ENCODE measurements at places on chromosomes 16 and 17.

GRCh38 chr16:56970934-56971767, 9.4 kb downstream of the CETP start:
- DNase-seq = no peak

DNA sequence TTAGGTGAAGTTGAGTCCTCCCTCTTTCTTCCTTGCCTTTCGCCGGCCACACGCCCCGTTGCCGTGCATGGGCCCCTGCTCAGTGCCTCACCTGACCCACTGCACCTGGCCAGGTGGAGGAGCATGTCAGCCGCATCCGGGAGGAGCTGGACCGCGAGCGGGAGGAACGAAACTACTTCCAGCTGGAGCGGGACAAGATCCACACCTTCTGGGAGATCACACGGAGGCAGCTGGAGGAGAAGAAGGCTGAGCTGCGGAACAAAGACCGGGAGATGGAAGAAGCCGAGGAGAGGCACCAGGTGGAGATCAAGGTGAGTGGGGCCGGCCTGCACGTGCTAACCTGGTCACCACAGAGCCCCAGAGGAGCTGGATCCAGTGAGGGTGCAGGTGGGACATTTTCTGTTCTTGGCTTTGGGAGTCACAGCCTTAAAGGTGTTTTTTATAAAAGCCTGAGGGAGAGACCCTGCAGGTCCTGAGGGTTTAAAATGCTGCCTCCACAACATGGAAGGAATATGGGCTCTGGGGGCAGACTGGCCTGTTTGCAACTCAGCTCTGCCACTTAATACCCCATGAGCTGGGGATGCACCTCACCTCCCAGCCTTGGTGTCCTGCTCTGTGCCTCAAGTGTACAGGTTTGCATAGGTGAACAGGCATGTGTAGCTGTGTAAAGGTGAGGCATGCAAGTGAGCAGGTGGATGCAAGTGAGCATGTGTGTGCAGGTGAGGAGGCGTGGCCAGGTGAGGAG, 12.1 kb upstream of the DBNDD1 start:
- DNase-seq = no peak

- no peak for DNase-seq
Observed at GRCh38 chr17:27568811-27569210, 62.2 kb upstream of the LGALS9 start.

- DNase-seq = no peak
Observed at GRCh38 chr17:69227541-69227940, 1.1 kb downstream of the ABCA10 start.

- no peak for DNase-seq
Observed at GRCh38 chr17:49041527-49041926, 44.3 kb downstream of the IGF2BP1 start.

DNA sequence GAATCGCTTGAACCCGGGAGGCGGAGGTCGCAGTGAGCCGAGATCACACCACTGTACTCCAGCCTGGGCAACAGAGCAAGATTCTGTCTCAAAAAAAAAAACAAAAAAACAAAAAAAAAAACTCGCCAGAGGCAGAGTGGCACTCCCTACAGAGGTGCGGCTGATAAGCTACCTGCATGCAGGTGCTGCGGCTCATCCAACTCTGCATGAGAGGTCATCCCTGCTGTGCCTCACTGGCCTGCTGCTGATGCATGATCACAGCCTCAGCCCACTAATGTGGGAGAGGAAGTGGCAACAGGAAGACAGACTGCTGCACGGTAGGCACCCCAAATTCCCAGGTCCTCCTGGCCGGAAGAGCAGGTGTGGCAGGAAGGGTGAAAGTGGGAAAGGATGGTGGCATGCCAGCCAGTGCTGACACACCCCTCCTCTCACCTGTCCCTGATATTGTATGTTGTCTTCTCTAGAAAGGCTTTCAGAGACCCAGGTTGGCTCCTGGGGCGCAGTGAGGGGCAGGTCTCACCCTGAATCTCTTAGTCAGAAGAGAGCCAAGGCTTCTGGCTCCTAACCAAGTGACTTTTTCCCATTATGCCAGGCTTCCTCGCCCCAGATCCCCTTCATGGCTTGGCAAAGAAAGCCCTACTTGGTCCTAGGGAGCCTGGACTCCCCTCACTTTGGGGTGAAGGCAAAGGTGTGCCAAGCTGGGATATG, 11.8 kb downstream of the NXPH3 start:
- DNase-seq = no peak

DNA sequence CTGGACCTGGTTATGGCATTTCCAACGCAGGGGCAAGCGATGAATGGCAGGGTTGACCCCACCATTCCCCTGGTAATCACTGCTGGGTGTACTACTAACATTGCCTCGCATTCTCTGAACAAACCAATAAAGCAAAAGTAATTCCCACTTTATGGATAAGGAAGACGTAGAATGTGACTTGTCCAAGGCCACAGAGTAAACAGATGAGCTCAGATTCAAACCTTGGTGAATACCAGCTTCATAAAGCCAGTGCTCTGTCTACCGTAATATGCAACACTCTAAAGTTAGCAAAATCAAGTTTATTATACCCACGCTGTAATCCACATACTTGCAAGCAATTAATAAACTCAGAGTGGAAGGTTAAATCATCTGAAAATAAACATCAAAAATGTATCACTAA, 59.6 kb downstream of the ANKFY1 start:
- no peak for DNase-seq

DNA sequence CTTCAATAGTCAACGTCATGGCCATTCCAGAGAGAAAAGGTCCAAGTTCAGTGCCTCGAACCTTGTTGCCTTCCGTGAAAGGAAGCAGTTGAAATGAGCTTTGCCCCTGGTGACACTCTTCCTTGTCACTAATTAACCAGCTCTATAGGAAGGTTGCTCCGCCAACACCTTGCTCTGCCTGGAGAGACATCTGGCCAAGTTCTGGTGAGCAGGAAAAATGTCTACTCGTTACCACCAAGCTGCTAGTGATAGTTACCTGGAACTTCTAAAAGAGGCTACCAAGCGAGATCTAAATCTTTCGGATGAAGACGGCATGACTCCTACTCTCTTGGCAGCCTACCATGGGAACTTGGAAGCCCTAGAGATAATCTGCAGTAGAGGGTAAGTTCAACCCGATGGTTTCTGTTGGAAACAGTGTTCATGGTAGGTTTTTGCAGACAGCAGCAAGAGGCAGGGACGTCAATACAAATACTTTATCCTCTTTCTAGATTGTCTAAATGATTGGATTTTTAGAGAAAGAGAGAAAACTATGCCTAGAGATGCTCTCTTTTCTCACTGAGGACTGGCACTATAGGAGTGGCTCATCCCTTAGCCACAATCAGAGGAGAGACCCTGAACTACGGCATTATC, at the start of gene ANKS4B:
TSS of gene ANKS4B (plus strand) at position 179 of the 630 bp plus-strand sequence. CDS start at position 218, 39 bp downstream.
- no peak for DNase-seq

DNA sequence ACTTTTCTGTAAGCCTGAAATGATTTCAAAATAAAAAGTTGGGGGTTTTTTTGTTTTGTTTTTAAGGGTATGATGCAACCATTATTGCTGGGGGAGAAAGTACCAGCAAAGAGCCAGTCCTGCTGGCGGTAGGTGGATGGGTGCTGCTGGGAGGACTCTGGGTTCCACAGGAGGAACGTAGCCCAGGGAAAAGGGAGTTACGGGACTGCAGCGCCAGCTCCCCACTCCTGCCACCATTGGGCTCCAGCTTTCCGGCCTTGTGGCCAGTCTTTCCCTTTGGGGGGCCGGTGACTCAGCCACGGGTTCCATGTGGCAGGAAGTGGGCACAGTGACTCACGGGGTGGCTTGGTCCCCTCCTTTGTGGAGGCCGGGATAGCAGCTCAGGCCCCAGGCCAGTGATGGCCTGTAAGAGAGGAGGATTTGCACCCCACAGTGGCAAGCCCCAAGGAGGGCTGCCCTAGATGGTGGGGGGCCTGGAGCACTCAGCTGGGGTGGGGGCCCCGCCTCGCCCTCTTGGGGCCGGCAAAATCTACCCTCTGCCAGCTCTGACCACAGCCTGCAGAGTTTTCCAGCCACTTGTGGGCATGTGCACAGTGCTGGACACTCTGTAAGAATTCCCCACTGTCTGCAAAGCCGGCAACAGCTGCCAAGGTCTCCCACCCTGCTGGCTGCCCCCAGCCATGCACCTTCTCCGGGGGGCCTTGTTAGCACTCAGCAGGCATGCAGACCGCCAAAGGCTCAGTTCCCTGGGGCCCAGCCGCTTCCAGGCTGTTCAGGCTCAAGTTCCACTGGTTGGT, 30.4 kb downstream of the SOCS3 start:
- DNase-seq = no peak

DNA sequence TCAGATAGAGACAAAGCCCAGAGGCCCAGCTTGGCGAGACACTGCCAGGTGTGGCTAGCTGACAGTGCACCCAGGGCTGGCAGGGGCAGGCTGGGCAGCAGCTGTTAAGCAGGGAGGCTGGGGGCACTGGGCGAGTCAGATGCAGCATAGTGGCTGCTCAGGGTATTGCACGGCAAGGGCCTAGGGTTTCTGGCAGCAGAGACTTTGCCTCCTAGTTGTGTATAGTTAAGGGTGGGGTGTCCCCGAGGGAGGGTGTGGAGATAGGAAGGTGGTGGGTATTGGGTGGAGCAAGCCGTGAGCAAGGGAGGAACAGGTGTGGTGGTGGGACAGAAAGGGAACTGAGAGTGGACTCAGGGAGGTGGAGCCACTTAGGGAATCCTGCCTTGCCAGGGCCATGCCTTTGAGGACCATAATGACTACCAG, 66.0 kb downstream of the SMPD3 start:
- DNase-seq = no peak

DNA sequence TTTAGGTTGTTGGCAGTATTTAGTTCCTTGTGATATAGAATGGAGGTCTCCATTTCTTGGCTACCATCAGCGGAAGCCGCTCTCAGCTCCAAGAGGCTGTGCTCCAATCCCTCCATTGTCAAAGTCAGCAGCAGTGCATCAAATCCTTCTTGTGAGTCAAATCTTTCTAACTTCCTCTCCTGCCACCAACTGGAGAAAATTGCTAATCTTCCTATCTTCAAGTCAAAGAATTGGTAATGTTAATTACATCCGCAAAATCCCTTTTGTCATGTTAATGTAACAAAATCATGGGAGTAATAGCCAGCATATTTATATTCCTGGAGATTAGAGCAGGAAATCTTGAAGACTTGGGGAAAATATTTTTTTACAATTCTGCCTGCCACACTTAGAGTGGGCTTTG, 436.4 kb upstream of the DYNLRB2 start:
- peak; percentile 26 for DNase-seq

DNA sequence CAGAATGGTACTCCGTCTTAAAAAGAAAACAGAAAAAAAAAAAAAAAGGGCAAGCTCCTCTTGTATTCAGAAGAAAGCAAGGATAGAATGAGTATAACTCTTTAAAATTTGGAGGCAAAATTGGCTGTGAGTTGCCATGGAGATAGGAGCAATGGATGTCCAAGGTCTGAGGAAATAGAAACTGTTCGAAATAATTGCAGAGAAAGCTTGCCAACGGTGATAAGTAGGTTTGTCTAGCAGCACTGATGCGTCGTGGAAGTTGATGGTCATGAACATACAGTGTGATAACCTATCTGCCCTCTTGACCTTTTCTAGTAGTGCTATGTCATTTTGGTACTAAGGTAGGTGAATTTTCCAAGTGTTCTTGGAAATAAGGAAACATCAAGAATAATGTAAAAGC, 3.0 kb downstream of the MOSMO start:
- DNase-seq = no peak

- no peak for DNase-seq
Observed at GRCh38 chr16:50297301-50298074, 31.1 kb downstream of the ADCY7 start.
